ENCODE measurements at places on chromosomes 5 and 9. TPM values are rescaled to one million over a fixed set of nuclear protein-coding genes. Genes with fewer than 3 reads are reported as not detected.
A peak's percentile ranks its signal among the peaks of the same experiment; 100 is the strongest.

- DNase-seq, result no peak
Observed at GRCh38 chr5:56039985-56040384, 45.2 kb upstream of the IL6ST start.

GRCh38 chr9:72271613-72272478 is 93.2 kb downstream of the ZFAND5 start:
- peak; percentile 69 for DNase-seq

DNA sequence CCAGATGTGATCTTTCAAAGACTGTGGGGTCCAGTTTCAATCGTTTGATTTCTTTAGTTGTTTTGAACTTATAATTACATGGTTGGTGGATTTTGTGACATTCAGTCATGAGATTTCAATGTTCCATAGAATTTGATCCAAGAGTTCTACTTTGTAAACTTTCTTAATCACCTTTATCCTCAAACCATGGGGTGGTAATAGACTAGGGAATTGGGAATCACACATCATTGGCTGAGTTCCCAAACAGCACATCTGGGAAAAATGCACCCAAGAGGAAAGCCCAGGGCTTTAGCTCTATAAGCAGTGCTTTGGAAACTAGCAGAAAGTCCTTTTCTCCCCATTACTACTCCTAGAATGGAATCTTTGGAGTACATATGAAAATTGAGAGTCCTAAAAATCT is 177.6 kb downstream of the NNT start:
- no peak for DNase-seq

DNA sequence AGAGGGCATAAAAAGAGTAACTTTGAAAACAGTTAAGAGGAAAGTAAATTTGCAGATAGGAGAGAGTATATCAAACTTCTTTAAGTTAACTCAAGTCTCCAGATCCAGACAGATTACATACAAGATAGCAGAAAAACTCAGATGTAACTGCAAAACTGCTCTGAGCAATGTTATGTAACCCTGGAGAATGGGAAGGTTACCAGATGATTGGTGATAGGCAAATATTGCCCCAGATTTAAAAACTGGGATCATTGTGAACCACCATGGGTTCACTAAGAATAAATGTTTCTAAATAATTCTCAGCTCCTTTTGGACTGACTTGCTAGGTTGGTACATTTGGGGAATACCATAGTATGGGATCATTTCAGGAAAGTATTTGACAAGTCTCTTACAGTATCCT is 176.5 kb downstream of the ARL15 start:
- no peak for DNase-seq

Gene IRX1
- total RNA-seq, result not detected

Gene PTGS1
- not detected for total RNA-seq
